ENCODE measurements at places on chromosomes 11 and 22. TPM values are rescaled to one million over a fixed set of nuclear protein-coding genes. Genes with fewer than 3 reads are reported as not detected.

Gene RAG2
- 0.10 TPM for total RNA-seq

Gene SCUBE2
- total RNA-seq, result 0.35 TPM

Gene SLC22A8
- total RNA-seq, result not detected

Gene SART1
- total RNA-seq, result 63.5 TPM

Gene MAJIN
- total RNA-seq, result not detected

Gene BTBD18
- total RNA-seq, result not detected

Gene SCGB1D2
- not detected for total RNA-seq

Gene CST6
- total RNA-seq, result not detected
